Cortex of kidney (tissue), 1 donor: ENCODE measurements at places on chromosomes 11 and 22.

- no peak for DNase-seq
These were observed 6.5 kb downstream of the CSNK1E start for GRCh38 chr22:38310518-38311322.

GRCh38 chr11:108788565-108789199 lies 123.8 kb downstream of the DDX10 start:
- no peak for DNase-seq

DNA sequence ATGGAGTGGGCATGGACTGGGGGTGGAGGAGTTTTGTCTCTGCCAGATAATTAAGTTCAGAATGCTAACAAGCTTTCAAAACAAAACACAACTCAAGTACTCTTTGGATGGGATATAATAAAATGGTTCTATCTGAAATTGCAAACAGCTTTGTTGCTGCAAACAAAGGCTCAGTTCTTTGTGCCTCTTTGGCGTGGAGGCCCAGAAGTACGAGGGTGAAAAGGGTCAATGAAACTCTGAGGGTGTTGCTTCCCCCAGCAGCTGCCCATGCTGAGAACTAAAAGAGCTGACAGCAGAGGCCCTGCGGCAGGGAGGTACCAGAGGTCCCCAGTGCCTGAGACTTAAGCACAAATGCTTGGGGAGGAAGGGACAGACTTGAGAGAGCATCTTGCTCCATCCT lies 26.5 kb upstream of the IGSF22 start:
- no peak for DNase-seq

GRCh38 chr11:6646918-6647679 lies 8.5 kb downstream of the DCHS1 start:
- no peak for DNase-seq

GRCh38 chr11:10993186-10993585 lies 135.3 kb upstream of the ZBED5 start:
- no peak for DNase-seq

DNA sequence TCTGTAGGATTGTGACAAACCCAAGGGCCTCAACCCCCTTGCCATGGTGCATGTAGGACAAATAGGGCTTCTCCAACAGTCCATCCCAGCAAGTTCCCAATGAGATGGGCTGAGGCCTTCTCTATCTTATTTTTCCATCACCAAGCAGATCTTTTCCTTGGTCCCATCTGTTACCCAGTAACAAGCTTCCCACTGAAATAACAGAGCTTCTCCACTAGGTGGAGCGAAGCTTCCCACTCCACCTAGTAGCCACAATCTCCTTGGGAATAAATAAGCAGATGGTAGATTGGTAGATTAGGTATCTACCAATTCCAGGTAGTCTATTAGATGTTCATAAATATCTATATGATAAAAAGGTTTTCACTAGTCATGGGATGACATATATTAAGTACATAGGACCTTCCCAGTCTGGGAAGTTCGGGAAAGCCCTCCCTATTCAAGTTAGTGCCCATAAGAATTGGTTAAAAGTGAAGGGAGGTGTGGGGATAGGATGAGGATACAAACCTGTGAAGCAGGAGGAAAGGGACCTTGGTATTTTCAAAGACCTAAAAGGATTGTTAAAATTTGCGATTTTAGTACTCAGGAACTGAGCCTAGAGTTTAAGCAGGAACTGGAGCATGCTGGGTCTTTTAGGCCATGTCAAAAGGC lies 5.9 kb upstream of the OR52L1 start:
- no peak for DNase-seq

DNA sequence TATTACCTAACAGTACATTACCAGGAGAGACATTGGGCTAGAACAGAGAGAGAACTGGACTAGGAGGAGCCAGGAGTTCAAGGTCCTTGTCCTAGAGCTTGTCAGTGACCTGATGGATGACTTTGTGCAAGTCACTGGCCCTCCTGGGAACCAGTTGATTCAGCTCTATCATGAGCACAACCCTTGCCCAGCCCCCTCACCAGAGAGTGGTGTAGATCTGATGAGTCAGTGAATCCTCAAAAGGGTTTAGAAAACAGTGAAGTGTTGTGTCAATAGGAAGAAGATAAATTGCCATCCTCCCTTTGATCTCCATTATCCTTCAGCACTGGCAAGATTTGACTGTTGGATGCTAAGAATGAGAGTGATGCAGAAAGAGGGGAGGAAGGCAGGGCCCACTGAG lies 24.3 kb downstream of the NEU3 start:
- DNase-seq, result no peak

GRCh38 chr11:61495801-61496601 lies 12.5 kb upstream of the LRRC10B start:
- DNase-seq, result no peak

DNA sequence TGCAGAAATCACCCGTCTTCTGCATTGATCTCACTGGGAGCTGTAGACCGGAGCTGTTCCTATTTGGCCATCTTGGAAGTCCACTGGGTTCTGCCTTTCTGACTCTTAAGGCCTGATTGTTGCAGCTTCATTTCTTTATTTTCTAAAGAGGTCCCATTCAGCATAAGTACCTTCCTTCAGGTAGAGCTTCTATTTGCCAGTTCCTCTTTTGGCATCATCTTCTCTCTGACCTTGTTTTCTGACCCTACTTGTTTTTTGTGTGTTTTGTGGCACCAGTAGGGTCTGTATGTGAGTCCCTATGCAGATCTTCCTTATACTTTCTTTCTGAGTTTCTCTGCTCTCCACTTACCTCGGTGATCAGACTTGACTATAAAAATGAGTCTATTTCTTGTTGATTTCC lies 77.5 kb upstream of the RRM1 start:
- DNase-seq, result no peak

DNA sequence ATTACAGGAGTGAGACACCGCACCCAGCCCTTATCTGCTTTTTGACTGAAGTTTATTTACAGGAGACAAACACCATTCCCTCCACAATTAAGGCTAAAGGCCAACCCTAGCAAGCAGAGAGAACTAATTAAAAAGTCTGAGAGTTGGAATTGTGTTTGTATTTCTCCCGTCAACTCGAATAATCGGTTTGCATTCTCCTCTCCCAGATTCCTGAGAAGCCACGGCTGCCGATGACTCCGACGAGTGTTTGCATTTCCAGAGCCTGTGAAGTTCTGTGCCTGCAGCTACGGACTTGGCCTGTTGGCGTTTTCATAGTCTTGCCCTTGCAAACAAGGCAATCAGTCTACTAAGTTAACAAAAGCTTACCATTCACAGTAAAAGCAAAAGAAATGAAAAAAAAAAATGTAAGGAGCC lies 73.2 kb upstream of the NUP50 start:
- DNase-seq, result no peak

GRCh38 chr11:132126973-132127899 lies 756.8 kb downstream of the NTM start:
- no peak for DNase-seq

DNA sequence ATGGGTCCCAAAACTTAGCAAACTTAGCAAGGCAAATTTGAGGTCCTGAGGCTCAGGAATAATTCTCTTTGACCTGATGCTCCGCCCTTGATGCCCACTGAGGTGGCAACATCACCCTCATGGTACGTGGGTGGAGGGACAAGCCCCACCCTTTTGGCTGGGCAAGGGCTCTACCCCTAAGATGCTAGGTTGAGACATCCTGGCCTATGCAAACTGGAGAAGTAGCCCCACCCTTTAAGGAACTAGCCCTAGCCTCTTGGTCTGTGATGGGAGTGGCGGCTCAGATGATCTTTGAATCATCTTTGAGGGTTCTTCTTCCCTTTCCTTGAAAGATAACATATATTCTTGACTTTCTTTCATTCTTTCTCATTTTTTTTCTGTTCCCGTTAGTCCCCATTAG lies 32.9 kb downstream of the CABIN1 start:
- DNase-seq, result no peak

GRCh38 chr11:37503411-37504059 lies 905.5 kb upstream of the RAG2 start:
- DNase-seq, result no peak

DNA sequence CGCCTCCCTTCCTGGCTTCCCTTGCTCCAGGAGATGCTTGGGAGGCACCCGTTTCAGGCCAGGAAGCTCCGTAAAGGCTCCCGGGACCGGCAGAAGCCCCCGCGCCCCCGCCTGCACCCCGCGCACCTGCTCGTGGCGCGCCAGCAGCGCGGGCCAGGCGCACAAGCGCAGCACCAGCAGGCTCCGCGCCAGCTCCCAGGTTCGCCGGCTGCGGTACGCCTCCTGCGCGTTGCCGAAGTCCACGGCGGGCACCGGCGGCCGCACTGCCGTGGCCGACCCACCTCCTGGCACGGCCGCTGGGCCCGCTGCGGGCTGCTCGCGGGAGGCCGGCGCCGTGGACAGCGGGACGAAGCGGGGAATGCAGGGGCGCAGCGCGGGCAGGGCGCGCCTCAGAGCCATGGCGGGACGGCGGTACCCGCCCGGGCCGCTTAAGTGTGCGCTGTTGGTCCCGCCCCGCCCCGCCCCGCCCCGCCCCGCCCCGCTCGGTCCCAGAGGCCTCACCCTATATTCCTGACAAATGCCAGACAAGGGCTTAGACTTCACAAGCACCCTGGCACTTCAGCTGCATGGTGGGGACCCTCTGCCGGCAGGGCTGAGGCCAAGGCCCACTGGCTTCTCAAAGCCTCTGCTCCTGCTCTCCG lies at the start of gene PRODH:
Gene PRODH (minus strand): TSS at position 405 of the 641 bp plus-strand sequence. CDS start 6 bp downstream, at position 399.
- DNase-seq, result no peak

GRCh38 chr11:1344056-1344635 lies 34.7 kb upstream of the TOLLIP start:
- DNase-seq, result no peak

GRCh38 chr22:46187862-46188261 lies 37.5 kb downstream of the PPARA start:
- no peak for DNase-seq

- no peak for DNase-seq
These were observed 5.3 kb upstream of the BRSK2 start for GRCh38 chr11:1384199-1384970.

DNA sequence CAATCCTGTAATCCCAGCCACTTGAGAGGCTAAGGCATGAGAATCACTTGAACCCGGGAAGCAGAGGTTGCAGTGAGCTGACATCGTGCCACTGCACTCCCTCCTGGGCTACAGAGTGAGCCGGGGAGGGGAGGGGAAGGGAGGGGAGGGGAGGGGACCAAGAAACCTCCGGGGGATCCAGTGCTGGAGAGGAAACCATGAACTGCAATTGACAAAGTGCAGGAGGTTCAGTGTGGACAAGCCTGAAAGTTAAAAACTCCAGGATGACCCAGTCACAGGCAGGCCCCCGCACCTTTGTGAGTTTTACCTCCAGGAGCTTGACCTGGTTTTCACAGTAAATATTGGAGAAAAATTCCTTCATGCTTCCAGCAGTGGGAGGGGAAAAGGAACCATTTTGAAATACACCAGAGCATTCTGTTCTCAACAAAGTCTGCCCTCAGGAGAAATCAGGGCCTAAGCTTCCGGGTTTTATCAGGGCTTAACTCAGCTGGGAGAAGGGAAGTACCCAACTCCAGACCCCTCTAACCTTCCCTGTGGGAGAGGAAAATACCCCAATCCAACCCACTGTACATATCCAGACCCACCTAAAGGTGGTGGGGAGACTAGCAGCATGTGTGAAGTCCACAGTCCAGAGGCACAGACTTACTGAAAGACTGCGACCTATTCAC lies 15.5 kb upstream of the ZFTA start:
- DNase-seq, result no peak

DNA sequence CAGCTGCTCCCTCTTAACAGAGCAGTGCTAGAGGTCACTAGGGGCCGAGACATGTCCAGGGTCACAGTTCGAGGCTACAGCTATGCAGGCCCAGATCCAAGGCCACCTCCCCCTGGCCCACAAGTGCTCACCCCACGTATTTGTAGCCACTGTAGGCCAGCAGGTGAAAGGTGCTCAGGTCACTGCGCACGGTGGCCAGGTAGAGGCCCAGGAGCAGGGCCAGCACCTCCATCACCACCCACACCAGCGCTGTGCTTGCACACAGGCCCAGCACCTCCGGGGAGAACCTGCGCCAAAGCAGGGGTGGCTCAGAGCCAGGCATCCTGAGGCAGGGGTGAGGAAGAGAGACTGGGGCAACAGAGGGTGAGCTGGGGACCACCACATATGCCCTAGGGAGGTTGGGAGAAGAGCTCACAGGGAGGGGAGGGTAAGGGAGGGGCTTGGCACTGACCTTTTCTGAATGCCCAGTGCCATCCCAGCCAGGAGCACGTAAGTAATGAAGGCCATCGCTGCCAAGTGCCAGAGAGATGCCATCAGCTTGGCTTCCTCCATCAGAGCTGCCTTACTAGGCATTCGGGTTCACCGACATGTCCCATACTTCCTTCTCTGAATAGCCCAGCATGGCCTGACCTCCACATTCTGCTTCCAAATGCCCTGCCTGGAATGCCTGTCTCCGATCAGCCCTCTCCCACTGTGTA lies 3.5 kb downstream of the YIF1A start:
- no peak for DNase-seq
